ENCODE measurements at places on chromosomes 2 and 18. TPM values are rescaled to one million over a fixed set of nuclear protein-coding genes. Genes with fewer than 3 reads are reported as not detected.
A peak's percentile ranks its signal among the peaks of the same experiment; 100 is the strongest.

DNA sequence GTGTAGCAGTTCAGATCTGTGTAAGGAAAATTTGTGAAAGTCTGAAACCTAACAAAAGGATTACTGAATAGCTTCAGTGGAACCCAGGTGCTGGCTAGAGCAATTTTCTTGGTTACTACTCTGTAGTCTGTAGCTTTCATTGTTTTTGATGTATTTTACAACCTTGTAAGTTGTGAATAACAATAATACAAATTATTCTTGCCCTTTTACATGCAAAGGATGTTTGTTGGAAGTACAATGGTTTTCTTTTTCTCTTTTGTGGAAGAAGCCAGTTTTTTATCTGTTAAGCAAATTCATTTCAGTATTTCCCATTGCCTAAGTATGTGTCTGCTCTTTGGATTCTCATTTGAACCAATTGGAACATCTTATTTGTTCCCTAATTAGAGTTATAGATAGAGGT is 10.2 kb downstream of the LCLAT1 start:
- no peak for DNase-seq
- no peak overlapping the region for H3K27ac ChIP-seq
- peaks cover 5% of the 10 kb centered on the region for H3K36me3 ChIP-seq
- H3K27me3 ChIP-seq = no peaks in the 10 kb centered on the region
- no peak overlapping the region for H3K4me3 ChIP-seq
- peaks cover 19% of the 10 kb centered on the region for H3K4me1 ChIP-seq

B3GNT7 gene
- 6.5 TPM for total RNA-seq

- no peaks in the 10 kb centered on the region for H3K36me3 ChIP-seq
- H3K4me1 ChIP-seq = peaks cover 5% of the 10 kb centered on the region
- H3K27me3 ChIP-seq = no peaks in the 10 kb centered on the region
Observed at GRCh38 chr2:168573128-168573903, 117.2 kb downstream of the CERS6 start.

- no peaks in the 10 kb centered on the region for H3K36me3 ChIP-seq
- H3K4me1 ChIP-seq = no peaks in the 10 kb centered on the region
- H3K27ac ChIP-seq = no peak overlapping the region
- no peak for DNase-seq
Observed at GRCh38 chr2:198498516-198498915, 694.1 kb downstream of the PLCL1 start.

- no peaks in the 10 kb centered on the region for H3K4me1 ChIP-seq
- H3K4me3 ChIP-seq = no peak overlapping the region
- peak overlapping the region; percentile 51 for H3K27ac ChIP-seq
- no peaks in the 10 kb centered on the region for H3K27me3 ChIP-seq
- no peak for DNase-seq
- H3K36me3 ChIP-seq = peaks cover 13% of the 10 kb centered on the region
Observed at GRCh38 chr2:211766689-211767088, 771.9 kb downstream of the ERBB4 start.

DNA sequence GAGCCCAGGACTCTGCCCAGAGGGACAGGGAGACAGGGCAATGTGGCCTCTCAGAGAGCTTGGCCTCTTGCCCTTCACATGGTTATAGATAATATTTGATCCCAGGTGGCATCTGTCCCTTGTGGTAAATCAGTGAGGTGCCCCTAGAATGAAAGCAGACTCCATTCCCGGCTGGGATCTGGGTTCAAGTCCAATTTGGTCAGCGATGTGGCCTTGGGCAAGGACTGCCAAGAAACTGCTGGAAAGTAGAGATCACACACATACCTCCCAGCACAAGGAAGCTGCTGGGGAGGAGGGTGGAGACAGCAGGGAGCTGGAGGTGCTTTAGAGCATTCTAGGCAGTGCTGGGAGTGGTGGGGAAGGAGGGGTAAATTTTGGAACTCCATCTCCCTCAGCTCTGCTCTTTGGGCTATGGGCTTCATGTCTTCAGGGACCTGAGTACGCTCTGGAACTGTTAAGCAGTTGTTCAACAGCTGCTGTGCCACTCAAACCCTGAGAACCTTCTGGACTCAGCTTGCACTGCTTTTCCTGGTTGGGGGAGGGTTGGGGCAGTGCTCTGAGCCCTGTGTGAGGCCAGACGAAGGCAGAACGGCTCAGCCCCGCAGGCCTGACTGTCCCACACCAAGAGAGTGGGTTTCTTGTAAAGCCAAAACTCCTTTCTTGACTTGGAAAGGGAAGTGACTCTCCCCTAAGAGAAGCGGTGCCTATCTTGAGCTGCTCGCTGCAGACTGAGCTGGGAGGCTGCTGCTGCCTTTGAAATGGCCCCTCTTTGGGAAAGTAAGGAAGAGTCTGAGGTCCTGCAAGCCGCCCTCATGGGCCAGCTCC is 23.0 kb downstream of the INPP5D start:
- no peaks in the 10 kb centered on the region for H3K4me1 ChIP-seq
- H3K36me3 ChIP-seq = no peaks in the 10 kb centered on the region
- H3K4me3 ChIP-seq = no peak overlapping the region
- DNase-seq = no peak
- H3K27me3 ChIP-seq = peaks cover 21% of the 10 kb centered on the region

- no peaks in the 10 kb centered on the region for H3K36me3 ChIP-seq
- no peak overlapping the region for H3K4me3 ChIP-seq
- no peaks in the 10 kb centered on the region for H3K27me3 ChIP-seq
Observed at GRCh38 chr2:214695789-214696188, 113.7 kb downstream of the BARD1 start.

DNA sequence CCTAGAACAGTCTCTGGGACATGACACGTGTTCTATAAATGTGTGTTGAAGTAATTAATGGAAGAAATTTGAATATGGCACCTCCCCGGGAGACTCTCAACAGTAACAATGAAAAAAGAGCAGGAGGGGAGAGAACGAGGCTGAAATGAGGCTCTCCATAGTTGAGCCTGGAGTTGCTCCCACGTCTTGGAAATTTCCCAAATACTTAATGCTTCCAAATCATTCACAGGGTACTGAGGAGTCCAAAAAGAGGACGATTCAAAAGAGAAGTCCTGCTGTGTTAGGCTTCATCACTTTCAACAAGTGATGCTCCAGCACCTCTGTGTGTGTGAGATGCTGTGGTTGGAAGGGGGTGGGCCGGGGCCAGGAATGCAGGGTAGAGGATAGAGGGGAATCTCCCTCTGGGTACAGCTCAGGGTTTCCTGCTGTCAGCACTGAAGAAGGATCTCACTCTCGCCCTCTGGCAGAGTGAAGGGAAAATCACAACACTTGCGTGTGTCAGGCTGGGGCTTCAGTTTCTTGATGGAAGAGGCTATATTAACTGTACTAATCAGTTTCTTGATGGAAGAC is 18.1 kb upstream of the ZNF407 start:
- no peak overlapping the region for H3K27ac ChIP-seq
- H3K36me3 ChIP-seq = no peaks in the 10 kb centered on the region
- peaks cover 26% of the 10 kb centered on the region for H3K27me3 ChIP-seq
- no peak for DNase-seq
- no peak overlapping the region for H3K4me3 ChIP-seq
- peaks cover 6% of the 10 kb centered on the region for H3K4me1 ChIP-seq

CIB4 gene
- total RNA-seq = not detected

- H3K27me3 ChIP-seq = peaks cover 9% of the 10 kb centered on the region
- H3K4me3 ChIP-seq = no peak overlapping the region
- peaks cover 16% of the 10 kb centered on the region for H3K4me1 ChIP-seq
- H3K27ac ChIP-seq = no peak overlapping the region
Observed at GRCh38 chr2:42844366-42844765, 52.0 kb upstream of the HAAO start.

DNA sequence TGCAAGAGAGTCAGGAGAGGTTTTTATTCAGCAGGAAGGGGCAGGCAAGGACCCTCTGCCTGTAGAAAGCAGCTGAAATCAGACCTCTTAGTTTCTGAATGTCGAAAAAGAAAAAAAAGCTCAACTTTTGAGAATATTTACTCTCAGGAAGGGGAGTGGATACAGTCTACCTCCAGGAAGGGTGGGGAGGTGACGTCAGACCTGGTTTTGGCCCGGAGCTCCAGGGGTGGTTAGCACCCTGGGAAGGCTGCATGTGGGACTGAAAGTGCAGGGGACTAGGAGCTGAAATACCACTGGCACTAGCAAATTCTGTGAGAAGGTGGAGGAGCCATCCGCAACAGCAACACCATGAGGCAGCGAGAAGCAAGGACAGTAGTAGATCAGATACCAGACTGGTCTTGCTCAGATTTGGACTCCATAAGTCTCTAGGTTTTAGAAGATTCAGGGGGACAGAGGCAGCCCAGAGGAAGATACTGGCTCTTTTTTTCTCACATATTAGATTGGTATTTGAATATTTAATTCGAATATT is 19.8 kb downstream of the MC2R start:
- H3K4me3 ChIP-seq = no peak overlapping the region
- DNase-seq = no peak
- no peak overlapping the region for H3K27ac ChIP-seq
- no peaks in the 10 kb centered on the region for H3K36me3 ChIP-seq
- no peaks in the 10 kb centered on the region for H3K4me1 ChIP-seq

GRCh38 chr2:229521576-229521975 is 192.8 kb downstream of the DNER start:
- no peaks in the 10 kb centered on the region for H3K4me1 ChIP-seq
- no peaks in the 10 kb centered on the region for H3K27me3 ChIP-seq
- no peak overlapping the region for H3K4me3 ChIP-seq
- no peak for DNase-seq
- no peak overlapping the region for H3K27ac ChIP-seq

DNA sequence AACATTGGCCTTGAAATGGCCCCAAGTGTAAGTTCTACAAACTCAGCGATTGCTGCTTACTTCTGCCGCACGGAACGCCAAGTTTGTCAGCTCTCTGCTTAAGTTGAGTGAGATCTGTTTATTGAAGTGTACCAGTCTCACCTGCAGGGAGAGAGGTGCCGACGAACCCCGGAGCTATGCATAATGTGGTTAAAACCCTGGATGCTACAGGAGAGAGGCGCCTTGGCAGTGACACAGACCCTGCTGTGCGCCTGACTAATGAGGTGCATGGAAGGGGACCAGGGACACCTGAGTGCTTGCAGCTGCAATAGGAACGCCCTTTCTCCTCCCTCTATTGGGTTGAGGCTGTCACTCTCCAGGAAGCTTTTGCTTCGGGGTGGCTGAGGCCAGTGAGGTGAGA is 979 bp downstream of the SLC9A2 start:
- H3K27ac ChIP-seq = no peak overlapping the region
- peaks cover 12% of the 10 kb centered on the region for H3K4me1 ChIP-seq
- no peak for DNase-seq
- peaks cover 62% of the 10 kb centered on the region for H3K27me3 ChIP-seq

DOK6 gene
- total RNA-seq = 7.0 TPM

CCDC121 gene
- total RNA-seq = 5.6 TPM

GRCh38 chr2:57809230-57809629 is 237.4 kb upstream of the VRK2 start:
- no peak for DNase-seq
- no peaks in the 10 kb centered on the region for H3K36me3 ChIP-seq
- no peak overlapping the region for H3K27ac ChIP-seq
- peaks cover under 1% of the 10 kb centered on the region for H3K4me1 ChIP-seq

DNA sequence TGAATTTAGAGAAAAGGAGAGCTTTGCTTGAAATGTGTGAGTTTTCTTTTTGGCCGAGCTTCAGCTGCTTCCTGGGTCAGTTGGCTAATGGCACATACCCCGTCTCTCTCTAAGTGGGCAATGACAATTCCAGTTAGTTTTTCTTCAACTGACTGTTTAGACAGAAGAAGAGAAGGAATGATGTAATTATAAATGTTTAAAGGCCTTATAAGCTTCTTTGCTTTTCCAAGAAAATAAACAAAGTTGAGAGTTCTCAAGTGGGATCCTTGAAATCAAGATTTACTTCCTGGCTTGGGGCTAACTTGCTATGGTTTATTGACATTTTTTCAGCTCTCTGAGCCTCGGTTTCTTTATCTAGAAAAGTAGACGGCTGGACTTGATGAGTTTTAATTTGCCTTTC is 794.9 kb upstream of the ACVR2A start:
- peaks cover 6% of the 10 kb centered on the region for H3K4me1 ChIP-seq
- DNase-seq = no peak
- peaks cover 5% of the 10 kb centered on the region for H3K27me3 ChIP-seq
- H3K36me3 ChIP-seq = no peaks in the 10 kb centered on the region
- H3K4me3 ChIP-seq = no peak overlapping the region

ACTR2 gene
- total RNA-seq = 193 TPM

- no peaks in the 10 kb centered on the region for H3K27me3 ChIP-seq
- DNase-seq = no peak
- H3K4me1 ChIP-seq = peaks cover 3% of the 10 kb centered on the region
- H3K27ac ChIP-seq = no peak overlapping the region
- H3K4me3 ChIP-seq = no peak overlapping the region
Observed at GRCh38 chr2:163669506-163669905, 66.3 kb downstream of the FIGN start.

Measured in progenitor cell of endocrine pancreas (in vitro differentiated cells).